Stimulated activated CD4-positive, alpha-beta T cell treated with anti-CD3 and anti-CD28 coated beads, Interleukin-12 subunit alpha, Interleukin-12 subunit beta, amount 100 ng/mL, for 48 hours (primary cell): ENCODE measurements at places on chromosomes 6 and 20.

DNA sequence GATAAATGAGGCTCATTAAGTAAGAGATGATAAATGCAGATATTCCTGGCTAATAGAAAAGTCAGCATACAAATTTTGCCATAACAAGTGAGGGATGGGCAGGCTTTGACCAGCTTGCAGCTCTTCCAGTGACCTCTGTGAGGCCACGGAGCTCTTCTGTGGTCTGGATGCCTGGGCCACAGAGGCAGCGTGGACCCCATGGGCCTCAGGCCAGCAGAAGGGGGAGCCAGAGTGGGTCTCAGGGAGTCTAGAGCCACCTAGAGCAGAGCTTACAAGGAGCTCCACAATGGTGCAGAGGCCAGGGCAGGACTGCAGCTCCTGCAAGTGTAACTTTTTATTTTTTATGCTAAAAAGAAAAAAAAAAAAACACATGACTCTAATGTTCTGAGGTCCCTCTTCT, 165.1 kb downstream of the ARID1B start:
- DNase-seq: no peak

DNA sequence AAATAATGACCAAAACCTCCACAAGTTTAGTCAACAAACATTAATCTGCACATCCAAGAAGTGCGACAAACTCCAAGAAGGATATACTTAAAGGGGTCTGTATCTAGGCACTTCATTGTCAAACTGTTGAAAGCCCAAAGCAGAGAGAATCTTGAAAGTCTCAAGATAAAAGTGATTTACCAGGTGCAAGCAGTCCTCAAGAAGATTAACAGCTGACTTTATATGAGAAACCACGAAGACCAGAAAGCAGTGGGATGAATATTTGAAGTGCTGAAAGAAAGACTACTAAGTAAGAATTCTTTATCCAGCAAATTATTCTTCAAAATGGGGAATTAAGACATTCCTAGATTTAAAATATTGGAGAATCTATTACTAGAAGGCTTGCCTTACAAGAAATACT, 58.4 kb upstream of the BLCAP start:
- no peak for DNase-seq

DNA sequence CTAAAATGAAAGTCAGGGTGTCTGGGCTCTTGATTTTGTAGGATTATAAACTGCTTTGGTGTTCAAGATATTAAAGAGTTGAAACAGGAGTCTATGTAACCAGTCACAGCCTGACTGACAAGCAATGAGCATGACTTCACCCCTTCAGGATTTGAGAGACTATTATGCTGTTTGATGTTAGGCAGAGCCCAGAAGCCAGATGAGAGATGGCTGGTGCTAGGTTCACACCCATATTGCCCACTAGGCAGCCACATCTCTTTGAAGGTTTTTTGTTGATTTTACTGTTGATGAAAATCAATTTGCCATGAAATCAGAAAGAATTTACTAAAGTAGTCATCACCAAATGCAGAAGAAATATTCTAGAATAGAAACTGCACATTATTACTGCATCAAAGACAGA, 243.6 kb downstream of the KHDRBS2 start:
- no peak for DNase-seq

DNA sequence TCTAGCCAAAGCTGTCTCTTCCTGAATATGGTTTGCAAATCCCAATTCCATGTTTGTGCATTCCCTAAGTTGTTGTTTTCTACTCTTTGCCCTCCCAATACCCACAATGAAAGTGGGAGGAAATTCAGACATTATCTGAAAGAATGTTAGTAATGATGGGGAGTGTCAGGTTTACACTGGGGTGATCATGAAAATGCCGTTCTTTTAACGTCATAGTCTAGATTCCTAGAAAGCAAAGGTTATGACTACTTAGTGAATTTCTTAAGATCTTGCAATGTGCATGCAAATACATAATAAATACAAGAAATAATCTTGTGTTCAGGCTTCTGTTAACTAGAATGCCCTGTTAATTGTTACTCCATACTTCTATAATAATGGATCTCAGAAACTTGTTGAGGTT, 101.0 kb downstream of the LCA5 start:
- DNase-seq: no peak

GRCh38 chr6:132811276-132811675, 3.1 kb upstream of the RPS12 start:
- no peak for DNase-seq

DNA sequence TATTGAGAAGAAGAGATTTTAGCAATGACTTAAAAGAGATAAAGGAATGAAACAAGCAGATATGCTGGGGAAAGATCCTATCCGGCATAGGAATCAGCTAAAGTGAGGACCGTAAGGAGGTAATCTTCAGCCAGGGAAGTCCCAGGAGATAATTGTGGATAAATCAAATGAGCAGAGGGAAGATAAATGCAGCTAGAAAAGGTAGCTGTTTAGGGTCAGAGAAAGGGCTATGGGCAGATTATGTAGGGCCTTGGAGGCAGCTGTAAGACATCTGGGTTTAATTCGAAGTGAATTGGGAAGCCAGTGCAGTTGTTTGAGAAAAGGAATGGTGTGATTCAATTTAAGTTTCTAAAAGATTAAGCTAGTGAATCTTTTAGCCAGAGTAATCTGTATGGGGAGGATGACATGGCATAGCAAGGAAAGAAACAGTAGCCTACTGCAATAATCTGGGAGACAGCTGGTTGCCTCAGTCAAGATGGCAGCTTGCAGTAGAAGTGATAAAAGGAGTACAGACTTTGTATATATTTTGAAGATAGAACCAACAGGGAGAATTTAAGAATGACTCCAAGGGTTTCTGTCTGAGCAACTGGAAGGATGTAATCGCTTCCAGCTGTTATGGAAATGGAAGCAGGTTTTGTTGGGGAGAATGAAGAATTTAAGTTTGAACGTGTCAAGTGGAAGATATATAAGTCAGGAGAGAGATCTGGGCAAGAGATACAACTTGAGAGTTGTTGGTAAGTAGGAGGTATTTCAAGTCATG, 552.3 kb upstream of the FLRT3 start:
- no peak for DNase-seq

- DNase-seq: no peak
These were observed 152.5 kb downstream of the FOXC1 start for GRCh38 chr6:1762203-1762602.

DNA sequence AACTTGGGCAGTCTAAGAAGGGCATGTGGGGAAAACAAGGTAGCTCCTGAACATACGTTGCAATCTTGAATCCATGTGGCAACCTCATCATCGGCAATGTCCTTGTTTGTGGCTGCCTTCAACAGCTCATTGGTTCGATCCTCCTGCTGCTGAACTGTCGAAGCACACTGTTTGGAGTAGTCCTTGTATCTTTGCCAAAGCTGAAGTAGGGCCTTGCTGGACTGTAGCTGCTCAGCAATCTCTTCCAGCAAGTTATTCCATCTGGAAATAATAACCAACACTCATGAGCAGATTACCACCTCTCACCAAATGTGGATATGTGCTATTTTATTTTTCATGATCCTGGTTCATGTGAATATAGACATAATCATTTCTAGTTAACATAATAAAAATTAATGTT, 413.3 kb downstream of the ESR1 start:
- no peak for DNase-seq

GRCh38 chr6:30664994-30665767, 7.6 kb downstream of the DHX16 start:
- no peak for DNase-seq

DNA sequence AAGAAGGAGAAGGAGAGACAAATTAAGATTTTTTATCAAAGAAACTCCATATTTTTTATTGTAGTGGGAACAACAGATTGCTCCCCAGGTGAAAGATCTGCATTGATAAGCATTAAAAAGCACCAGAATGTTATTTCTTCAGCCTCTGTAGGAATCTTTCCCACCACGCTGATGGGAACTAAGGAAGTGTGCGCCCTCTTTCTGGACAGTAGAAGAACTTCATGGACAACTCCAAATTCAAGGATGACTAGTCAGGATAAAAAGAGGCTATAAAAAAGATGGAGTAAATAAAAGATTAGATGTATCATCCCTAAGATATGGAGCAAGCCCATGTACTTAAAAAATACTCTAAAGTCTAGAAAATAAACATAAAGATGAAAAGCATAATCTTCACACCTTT, 45.8 kb upstream of the PAK5 start:
- DNase-seq: no peak

DNA sequence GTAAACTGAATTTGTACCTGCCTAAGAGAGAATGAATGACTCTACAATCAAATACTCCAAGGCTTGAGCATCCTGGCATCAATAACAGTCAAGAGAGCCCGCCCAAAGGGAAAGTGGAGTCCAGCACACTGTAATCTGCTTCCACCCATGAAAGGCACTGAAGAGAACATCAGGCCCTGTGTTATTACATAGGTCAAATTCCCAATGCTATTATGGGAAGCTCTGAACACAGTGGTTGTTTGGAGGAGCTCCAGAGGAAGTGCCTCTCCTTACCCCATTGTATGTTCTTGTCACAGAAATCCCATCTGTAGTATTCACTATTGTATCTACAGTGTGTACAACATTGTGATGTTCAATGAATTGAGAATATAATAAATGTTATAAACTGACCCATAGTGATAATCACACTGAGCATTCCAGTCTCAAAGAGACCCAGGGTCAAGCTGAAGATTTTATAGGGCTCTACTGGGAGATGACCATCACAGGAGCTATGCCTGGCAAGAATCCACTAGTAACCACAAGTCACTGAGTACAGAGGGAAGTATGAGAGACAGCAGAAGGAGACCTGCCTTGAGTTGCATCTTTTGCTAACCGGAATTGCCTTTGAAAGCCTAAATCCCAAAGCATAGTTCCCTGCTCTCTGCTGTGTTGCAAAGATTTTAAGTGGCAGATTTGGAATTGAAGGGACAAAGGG, 446.7 kb downstream of the GJA1 start:
- no peak for DNase-seq

GRCh38 chr6:30743099-30744053, 889 bp upstream of the FLOT1 start:
- DNase-seq: no peak

GRCh38 chr6:46876126-46876525, 45.6 kb downstream of the ADGRF5 start:
- DNase-seq: no peak

- no peak for DNase-seq
These were observed 66.9 kb downstream of the GMPR start for GRCh38 chr6:16305246-16305725.

DNA sequence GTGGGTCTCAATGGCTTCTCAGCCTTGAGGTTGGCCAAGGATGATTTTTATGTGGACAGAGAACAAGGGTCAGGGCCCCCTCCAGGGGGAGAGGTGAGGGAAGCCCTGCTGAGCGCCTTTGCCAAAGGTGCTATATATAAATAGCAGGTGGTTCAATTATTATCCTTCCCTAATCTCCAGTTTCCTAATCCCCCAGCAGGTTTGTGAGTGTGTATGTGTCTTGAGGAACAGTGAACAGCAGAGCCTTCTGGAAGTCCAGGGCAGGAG, 3.2 kb upstream of the SIRPA start:
- no peak for DNase-seq

DNA sequence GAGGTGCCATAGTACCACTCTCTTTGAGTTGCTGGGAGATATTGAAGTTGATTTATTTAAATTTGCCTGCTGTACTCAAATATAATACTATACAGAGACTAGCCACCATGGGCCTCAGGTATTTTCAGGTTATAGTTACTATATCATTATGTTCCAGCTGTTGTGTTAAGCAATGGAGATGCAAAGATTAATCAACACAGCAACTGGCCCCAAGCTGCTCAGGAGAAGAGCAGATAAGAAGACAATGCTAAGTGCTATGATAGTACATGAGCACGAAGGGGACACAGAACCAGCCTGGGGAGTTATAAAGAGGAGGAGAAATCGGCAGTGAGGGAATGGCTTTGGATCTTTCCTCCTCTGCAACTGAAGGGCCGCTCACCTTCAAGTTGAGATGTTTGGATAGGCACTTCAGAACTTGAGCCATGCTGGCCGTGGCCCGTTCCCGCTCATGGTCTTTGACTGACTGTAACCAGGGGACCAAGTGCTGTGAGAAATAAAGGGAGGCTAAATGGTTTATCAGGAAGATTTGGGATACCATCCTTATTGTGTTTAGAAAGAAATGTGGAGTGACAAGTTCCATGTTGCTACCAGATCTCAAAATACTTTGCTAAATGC, 24.3 kb upstream of the RPN2 start:
- DNase-seq: no peak

- DNase-seq: no peak
These were observed 1.5 kb downstream of the MMP24OS start for GRCh38 chr20:35276408-35276807.

DNA sequence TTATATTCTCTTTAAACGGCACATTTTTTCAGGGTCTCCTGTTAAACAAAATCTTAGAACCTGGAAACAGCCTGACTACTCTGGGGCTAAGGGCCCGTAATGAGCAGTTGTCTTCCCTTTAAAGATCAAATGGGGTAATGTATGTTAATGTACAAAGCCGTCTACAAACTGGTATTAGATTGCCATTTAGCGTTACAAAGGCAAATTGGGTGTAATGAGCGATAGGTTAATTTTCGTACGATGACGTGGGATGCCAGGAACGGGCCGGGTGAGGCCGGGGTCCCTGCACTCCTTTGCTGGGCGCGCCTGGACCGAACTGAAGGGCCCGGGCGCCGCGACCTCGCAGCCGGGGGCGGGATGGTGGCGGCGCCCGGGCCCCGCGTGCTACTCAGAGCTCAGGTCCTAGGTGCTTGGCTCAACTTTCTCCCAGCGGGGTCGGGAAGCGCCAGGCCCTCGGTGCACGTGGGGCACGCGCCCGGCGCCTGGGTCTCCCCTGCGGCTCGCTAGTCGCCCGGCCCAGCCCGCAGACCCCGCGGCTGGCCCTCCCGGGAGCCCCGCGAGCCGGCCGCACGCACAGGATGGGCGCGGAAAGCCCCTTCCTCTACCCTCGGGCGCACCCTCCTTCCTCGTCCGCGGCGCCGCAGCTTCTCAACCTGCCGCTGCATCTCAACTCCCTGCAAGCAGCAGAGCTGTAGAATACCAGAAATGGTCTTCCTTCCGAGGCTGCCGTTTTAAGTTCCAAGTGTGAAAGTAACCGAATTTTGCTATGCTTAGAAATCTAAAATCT, 5.9 kb downstream of the NKX2-4 start:
- DNase-seq: no peak

GRCh38 chr6:15340775-15341174, 94.9 kb downstream of the JARID2 start:
- no peak for DNase-seq
